SK-N-DZ (cell line): ENCODE measurements at places on chromosomes 11 and 22.
A peak's percentile ranks its signal among the peaks of the same experiment; 100 is the strongest.

DNA sequence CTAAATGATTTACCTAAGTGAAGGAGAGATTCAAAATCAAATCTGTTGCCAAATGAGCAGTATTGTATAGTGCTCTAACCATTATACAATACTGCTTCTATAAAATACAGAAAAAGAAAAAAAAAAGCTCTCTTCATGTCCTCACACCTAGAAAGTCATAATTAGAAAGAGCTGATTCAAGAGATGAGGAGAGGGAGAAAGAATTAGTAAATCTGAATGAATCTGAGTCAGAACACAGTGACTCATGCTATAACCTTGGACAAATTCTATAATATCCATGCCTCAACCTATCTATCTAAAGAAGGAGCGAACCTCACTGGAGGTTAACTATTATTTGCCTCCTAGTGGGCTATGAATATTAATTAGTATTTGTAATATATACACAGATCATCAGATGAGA lies 29.4 kb downstream of the AMBRA1 start:
- no peak for DNase-seq

GRCh38 chr22:21033895-21034294 lies 1.5 kb upstream of the SLC7A4 start:
- DNase-seq: no peak

- DNase-seq: no peak
These were observed 8.1 kb upstream of the DGKZ start for GRCh38 chr11:46338988-46339666.

DNA sequence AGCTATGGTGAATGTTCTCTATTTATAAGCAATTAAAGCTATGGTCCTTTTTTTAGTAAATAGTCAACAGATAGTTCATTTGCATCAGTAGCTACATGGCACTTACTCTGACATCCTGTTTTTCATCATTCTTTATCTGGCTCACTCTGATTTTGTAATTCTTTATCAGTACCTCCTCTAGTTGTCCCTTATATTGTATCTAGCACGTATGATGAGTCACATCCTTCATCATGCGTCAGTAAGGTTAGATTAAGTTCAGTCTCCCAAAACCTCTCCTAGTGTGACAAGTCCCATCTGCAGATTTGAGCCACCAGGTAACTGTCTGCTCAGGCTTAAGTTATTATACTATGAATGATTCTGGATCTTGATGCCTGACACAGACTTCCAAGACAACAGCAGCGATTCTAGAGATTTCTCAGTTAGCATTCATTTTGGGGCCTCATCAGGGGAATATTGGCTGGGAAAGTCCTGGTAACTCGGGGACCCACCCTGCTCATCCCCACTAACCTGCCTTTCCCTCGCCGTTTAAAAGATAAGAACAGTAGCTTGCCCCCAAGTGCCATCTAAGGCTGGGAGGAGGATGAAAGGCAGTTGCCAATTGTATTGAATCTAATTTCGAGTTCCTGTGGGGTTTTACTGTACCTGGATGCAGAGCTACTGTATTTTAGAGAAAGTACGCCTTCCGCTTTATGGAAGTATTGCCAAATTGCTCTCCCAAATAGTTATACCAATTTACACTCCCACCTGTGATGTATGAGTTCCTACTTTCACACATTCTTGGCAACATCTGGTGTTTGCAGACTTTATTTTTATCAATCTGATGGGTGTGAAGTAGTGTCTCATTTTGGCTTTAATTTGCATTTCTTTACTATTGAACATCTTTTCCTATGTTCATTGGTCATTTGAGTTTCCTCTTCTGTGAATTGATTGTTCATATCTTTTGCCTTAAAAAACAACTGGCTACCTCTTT lies 55.9 kb downstream of the ZC3H12C start:
- DNase-seq: no peak

DNA sequence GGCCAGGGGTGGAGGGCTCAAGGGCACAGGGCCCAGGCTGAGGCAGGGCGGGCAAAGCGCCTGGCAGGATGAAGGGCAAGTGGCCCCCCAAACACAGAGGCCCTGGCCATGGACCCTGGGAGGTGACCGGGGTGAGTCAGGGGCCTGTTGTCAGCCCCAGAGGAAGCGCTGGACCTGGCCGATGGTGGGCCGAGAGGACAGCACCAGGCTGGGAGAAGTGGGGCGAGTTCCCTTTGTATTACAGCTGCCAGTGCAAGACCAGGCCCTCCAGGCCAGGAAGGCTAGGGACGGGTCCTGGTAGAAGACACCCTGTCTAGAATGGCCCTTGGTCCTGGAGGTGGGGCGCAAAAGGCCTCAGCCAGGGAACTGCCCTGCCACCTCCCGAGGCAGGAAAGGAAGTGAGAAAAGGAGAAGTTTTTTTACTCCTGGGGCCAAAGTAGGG lies 12.8 kb downstream of the CXCR5 start:
- no peak for DNase-seq

DNA sequence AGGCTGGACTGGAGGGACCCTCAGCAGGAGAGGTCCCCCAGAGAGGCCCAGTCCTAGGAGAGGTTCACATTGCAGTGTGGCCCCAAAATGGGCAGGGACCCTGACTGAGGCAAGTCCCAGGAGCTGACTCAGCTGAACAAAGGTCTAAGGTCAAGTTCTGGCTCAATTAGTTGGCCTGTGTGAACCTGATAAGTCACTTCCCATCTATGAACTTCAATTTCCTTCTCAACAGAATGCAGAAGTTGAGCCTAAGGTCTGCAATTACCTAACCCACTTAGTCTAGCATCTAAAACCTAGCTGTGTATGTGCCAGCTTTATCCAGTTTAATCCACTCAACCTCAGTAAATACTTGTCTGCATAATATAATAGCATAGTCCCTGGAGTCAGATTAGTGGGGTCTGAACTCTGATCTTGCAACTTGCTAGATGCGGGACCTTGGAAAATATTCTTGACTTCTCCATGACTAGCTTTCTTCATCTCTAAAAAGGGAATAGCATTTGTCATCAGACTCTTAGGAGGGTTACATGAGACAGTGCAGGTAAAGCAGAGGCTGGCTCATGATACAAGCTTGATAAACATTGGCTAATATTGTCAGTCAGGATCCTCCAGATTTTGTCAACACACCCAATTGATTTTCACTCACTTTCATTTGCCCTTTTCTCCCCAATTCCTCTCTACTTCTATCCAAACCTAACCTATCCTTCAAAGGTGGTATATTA lies 465.5 kb downstream of the INSC start:
- DNase-seq: no peak

- no peak for DNase-seq
These were observed 192.8 kb upstream of the SORL1-AS1 start for GRCh38 chr11:121645596-121645995.

DNA sequence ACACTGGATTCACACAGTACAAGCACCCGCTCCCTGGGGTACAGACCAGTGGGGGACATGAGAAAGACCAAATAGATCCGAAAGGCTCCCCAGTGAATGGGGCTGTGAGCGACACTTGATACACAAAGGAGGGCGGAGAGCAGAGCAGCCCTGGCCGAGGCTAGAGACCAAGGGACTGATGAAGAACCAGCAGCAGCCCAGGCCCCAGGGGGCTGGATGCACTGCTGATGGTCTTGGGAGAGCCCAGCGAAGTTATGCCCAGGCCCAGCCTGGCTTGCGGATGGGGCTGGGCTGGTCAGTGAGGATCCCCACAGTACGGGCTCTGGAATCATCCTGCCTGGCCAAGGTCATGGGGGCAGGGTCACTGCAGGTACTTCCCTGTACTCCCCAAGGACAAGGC lies 23.2 kb downstream of the ARHGAP1 start:
- no peak for DNase-seq

- DNase-seq: no peak
These were observed 252.0 kb downstream of the BRD1 start for GRCh38 chr22:49575703-49576081.

GRCh38 chr11:83617671-83618070 lies 331.5 kb upstream of the CCDC90B start:
- DNase-seq: no peak

GRCh38 chr22:45784357-45785277 lies 113.0 kb downstream of the ATXN10 start:
- no peak for DNase-seq

GRCh38 chr22:23305922-23306374 lies 125.6 kb downstream of the BCR start:
- DNase-seq: no peak

GRCh38 chr11:120057028-120057330 lies 80.9 kb downstream of the TRIM29 start:
- DNase-seq: no peak

DNA sequence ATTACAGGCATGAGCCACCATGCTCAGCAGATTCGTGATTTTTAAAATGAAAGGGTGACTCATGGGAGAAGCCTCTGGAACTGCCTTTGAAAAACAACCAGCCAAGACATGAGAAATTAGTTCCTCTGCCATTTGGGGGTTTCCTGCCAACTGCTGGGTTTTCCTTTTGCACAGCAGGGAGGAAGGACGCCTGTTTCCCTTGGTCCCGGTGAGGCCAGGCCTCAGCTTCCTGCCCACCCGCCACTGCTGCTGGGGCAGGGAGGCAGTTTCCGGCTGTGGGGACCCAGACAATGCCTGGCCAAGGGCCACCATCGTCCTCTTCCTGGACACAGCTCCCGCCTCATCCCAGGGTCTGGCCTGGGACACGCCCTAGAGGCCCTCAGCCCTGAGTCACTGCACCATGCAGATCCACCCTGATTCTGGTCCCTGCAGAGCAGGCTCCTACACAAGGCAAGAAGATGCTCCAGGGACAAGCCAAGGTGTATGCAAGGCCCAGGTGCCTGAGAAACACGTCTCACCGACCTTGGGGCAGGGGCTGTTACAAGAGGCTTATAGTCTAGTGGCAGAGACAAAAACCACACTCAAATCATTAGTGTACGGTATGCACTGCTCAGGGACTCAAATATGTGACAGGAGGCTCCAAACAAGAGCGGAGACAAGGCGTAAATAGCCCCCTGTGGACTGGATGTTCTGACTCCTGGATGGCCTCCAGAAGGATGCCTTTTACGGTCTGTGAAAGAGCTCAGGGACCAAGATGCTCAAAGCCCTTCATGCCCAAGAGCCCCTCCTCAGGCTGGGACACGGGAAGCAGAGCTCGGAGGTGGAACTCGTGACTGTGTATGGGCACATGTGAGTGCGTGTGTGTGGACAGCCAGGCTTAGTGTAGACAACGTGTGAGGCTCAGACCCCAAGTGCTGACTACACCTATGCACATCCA lies 10.0 kb downstream of the PPM1F start:
- DNase-seq: no peak

DNA sequence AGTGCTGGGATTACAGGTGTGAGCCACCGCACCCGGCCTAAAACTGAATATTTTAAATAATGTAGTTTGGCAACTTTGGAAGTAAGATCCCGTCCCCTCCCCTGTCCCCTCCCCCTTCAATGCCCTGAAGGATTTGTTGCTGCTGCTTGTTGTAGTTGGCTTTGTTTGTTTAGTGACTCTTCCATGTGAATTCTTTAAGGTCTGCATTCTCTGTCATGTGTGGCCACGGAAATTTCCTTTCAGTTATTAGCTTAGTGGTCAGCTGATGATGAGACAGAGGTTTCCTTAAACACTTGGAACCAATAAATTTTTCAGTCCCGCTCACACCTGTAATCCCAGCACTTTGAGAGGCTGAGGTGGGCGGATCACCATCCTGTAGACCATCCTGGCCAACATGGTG lies 109.9 kb downstream of the MPPED1 start:
- no peak for DNase-seq

GRCh38 chr11:35624781-35625180 lies 6.5 kb downstream of the FJX1 start:
- no peak for DNase-seq

- DNase-seq: no peak
These were observed 13.0 kb upstream of the BCL9L start for GRCh38 chr11:118938491-118939403.

GRCh38 chr11:130448416-130449309 lies at the start of gene ADAMTS15:
Gene ADAMTS15, plus strand, starts transcription at chr11:130448645. Its CDS starts 329 bp downstream, at chr11:130448974.
- DNase-seq: peak; percentile 63

GRCh38 chr11:86013713-86014112 lies 55.2 kb downstream of the PICALM start:
- DNase-seq: no peak

- no peak for DNase-seq
These were observed 101.8 kb downstream of the MYO18B start for GRCh38 chr22:25843660-25844405.

GRCh38 chr11:122647736-122648275 lies 7.7 kb upstream of the UBASH3B start:
- DNase-seq: no peak
